ENCODE measurements at places on chromosomes 2 and 18.

DNA sequence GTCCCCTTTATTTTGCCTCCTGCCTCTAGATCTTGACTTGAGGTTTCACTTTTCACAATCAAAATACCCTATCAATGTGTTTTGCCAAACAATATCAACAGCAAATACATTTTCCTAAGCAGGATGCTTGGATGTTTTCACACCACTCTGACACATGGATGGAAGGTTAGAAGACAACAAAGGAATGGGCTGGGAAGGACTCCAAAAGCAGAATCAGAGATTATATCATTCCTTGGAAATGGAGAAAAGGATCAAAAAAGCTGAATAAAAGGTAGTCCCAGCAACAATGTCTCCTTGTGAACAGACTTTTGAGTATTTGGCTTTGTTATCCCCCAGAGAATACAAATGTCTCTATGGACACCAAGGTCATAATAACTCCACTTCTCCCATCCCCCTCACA is 170.8 kb downstream of the ETAA1 start:
- DNase-seq: no peak

- no peak for DNase-seq
These were observed 30.7 kb downstream of the XRCC5 start for GRCh38 chr2:216139884-216140283.

GRCh38 chr2:19359021-19359357 is 566 bp upstream of the OSR1 start:
- DNase-seq: no peak

DNA sequence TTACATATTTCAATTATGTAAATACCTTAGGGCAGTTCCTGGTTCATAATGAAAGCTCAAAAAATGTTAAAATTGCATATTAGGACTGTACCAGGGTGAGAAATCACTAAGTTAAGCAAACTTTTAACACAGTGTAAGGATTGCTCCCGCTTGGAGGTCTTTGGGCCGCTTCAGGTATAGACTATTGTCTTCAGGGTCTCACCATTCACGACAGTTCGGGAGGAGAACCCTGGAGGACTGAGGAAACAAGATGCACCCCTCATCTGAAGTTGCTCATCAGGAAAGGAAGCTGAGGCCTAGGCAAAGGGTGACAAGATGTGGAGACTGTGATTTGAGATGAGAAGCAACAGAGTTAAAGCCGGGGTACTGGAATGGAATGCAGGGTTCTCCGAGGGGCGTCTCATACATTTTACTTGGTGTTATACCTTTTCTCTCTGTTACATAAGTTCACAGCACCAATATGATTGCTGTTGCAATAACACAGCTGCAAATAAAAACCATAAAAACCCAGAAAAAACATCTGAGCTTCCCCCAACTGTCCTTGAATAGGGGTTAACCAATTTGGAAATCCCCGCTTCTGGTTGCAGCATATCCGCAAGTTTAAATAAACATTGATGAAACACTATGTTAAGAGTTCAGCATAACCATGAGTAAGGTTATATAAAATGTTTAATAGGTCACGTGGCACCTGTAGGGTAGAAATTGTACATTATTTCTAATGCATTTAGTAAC is 40.1 kb downstream of the FBXO48 start:
- DNase-seq: no peak

DNA sequence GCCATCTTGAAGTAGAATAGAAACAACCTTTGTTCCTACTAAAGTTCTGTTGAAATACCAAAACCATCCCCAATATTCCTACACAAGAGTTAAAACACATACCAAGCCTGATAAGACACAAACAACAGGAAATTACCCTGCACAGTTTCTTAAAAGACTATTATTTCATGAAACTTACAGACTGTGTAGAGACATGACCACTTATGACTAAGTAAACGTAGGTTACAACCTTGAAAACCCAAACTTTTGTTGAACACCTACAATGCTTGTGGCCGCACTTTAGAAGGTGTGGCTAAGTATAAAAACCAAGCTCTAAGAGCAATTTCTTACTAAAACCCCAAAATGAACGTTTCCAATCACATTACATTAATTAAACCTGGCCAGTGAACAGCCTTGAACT is 2.0 kb downstream of the SMAD2 start:
- DNase-seq: no peak

- DNase-seq: no peak
These were observed 38.8 kb downstream of the DPYSL5 start for GRCh38 chr2:26886736-26887135.

DNA sequence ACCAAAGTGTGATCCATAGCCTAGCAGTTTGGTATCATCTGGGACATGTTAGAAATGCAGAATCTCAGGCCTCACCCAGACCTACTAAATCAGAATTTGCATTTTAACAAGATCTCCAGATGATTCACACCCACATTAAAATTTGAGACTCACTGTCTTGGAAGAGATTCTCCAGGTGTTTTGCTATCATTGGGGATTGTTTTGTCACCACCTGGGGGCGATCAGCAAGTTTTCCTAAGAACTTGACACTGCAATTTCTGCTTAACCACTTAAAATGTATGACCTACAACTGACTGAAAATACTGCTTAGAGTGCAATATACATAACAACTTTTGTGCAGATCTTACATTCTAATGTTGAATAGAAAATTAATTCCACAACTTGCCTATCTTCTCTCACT is 18.9 kb upstream of the ITGA4 start:
- peak; percentile 86 for DNase-seq

GRCh38 chr2:126495189-126495588 is 160.8 kb upstream of the GYPC start:
- no peak for DNase-seq

DNA sequence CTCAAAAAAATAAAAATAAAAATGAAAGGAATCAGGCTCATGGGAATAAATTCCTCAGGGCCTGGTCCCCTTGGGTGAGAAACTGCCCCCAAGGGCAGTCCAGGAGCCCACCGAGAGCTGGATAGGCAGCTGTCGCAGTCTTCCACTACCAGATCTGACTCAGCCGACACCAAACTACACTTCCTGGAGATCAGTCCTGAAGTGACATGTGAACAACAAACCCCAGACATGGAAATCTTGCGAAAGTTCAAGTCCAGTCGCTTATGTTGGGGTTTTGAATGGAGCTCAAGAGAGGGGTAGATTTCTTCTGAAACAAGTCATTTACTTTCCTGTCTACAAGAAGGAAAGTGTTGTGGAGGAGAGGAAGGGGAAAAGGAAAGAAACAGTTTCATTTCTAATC is 12.9 kb downstream of the ADCY3 start:
- DNase-seq: no peak

DNA sequence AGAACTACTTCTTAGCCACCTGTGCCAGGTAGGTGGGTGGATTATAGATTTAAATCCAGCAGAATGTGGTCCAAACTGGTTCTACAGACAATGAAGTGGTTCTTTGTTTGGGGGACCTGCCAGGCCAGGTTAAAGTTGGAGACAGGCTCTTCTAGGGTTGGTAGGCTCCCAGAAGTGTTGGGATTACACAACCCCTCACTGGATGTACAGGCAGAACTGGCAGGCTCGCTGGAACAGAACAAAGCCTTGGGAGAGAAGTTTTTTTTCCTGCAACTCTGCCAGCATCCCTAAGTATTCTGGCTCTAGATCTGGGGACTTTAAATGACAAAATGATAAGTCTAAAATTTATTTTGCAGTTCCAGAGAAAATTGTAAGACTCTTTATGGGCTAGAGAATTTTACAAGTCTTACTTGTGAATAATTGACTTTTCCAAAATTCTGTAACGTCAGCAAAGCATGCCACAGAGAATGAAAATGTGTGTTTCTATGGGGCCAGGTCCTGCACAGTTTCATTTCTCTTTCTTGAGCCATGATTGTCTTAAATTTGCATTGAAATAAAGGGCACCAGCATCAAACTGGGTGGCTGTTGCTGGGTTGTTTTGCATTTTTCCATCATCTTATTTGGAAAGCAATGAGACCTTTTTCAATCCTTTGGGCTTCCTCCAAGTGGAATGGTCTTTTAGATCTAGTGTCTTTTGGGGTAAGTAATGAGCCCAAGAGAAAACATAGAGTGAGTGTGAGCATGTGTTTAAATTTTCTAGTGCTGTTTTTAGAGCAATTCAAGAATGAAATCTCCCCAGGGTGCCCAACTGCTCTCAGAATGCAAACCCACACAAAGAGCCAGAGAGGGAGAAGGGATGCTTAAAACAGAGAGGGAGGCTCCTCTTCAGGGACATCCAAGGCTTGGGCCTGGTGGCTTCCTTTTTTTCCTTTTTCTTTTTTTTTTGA is 32.4 kb upstream of the ATL2 start:
- DNase-seq: no peak

DNA sequence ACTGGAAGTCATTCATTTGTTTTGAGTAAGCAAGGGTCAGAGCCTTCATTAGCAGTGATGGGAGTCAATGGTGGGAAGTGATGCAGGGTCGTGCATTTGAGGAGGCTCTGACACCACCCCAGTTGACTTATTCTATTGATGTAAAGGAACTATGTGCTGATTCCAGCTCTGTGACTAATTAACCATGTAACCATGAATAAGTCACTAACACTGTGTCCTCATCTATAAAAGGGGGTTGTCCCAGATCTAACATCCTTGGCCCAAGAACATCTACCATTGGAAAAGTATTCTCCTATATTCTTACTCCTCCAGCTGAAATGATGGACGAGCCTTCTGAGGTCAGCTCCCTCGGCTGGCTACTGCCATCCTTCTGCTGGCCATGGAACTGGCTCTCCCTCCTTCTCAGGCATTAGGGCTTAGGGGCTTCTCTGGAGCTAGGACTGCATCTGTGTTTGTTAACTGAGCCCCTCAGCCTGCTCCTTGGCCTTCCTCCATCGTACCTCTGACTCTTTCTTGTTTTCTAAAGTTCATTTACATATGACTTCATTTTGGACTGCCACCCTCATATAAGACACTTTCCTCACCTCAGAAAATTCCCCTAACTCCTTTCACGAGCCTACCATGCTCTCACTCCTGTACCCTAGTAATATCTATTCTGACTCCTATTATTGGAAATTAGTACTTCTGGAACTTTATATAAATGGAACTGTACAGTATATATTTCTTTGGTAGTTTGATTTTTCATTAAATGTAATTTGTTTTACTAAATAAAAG is 115.5 kb downstream of the KCTD1 start:
- no peak for DNase-seq

DNA sequence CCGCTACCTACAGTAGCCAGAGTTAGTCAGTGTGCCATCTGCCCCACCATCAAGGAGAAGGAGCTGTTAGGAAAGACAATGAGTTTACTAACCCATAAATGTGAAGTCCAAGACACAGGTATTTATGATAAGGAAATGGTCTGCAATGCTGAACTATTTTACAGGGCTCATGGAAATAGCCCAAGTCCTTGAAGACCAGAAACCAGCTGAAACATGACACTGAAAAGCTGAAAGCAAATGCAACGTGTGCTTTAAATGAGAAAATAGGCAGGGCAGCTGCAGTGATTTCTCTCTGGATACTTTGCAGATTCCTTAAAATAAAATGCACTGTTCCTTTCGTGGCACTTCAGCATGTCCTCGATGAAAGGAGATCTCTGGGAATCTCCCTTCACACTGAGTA is 256.4 kb upstream of the TCF4 start:
- no peak for DNase-seq

DNA sequence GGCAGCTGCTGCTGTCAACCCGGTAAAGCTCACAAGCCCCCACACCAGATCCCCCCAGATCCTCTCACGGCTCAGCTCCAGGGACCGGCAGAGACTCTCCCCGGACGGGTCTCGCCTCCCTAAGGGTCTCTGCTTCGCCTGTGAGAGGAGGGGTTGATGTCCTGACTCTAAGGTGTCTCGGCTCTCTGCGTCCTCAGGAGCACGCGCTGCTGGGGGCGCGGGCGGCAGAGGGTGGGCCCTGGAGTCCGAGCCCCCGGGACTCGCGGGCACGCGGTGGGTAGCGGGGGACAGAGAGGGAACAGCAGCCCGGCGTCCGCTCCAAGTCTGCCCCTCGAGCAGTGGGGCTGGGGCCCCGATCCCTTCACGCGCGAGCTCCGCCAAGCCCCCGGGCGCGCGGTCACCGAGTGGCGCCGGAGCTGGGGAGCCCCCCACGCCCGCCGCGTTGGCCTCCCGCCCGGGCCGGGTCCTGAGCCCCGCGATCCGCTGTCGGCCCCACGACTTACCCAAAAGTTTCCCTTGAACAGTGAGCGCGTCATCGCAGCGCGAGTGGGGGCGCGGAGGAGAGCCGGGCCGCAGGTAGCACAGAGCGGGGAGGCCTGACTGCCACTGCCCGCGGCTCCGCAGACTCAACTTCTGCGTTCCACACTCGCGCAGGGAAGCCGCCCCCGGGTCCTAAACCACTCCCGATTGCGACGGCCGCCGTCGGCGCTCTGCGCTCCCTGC is at the start of gene PSTPIP2:
Gene PSTPIP2 (minus strand): TSS at position 608 of the 723 bp plus-strand sequence. CDS start 72 bp downstream, at position 536.
- DNase-seq: no peak

DNA sequence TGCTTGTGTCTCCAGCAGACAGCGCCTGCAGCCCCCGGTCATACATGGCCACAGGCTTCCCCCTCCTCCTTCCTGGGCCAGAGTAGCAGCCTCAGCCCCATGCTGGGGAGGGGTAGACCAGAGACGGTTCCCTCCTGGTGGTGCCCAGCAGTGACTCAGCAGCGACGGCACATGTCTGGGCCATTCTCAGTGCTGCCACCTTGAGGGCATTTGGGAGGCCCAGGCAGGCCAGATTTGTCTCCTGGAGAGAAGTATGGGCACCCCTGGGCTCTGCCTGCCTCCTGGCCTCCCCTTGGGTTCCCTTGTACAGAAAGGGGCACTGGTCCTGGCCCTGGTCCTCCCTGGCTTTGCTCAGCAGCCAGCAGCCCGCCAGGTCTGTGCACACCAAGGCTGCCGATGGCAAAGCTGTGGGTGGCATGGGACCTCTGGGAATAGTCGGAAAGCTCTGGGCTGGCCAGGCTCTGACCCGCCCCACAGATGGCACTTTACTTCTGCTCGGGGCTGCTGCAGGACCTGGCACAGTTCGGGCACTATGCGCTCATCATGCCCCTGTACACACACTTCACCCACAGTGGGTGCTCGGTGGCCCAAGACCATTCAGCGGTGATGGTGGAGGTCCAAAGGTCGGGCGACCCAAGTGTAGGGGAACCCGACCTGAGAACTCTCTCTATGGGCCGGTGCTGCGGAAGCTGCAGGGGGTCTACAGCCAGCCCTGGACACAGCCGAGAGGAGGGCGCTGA is 11.4 kb upstream of the ALPI start:
- peak; percentile 76 for DNase-seq

GRCh38 chr18:33761363-33761762 is 183.3 kb downstream of the ASXL3 start:
- DNase-seq: no peak

- DNase-seq: no peak
These were observed 109.3 kb upstream of the CNGA3 start for GRCh38 chr2:98236935-98237334.

GRCh38 chr2:143764706-143765105 is 635.5 kb downstream of the ARHGAP15 start:
- DNase-seq: no peak

- no peak for DNase-seq
These were observed 64.3 kb downstream of the HNMT start for GRCh38 chr2:138028538-138028937.

DNA sequence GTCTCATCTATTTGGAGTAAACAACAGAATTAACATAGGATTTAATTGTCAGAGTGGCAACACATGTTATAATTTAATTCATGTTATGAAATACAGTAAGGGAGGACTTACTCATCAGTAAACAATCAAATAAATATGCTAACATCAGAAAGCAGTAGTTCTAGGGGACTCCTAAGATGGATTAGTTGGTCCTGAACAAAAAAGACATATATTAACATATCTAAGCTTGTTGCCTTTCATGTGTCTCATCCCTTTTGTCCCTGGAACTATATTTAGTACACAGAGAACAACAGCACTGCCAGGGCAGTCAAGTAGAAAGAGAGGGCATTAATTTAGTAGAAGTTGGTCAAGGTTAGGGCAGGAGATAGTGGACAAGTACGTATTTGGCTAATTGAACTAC is 117.8 kb upstream of the FZD5 start:
- DNase-seq: no peak

GRCh38 chr2:151999053-151999452 is 99.8 kb downstream of the CACNB4 start:
- DNase-seq: peak; percentile 20
